ENCODE measurements at places on chromosomes 7 and 10.

DNA sequence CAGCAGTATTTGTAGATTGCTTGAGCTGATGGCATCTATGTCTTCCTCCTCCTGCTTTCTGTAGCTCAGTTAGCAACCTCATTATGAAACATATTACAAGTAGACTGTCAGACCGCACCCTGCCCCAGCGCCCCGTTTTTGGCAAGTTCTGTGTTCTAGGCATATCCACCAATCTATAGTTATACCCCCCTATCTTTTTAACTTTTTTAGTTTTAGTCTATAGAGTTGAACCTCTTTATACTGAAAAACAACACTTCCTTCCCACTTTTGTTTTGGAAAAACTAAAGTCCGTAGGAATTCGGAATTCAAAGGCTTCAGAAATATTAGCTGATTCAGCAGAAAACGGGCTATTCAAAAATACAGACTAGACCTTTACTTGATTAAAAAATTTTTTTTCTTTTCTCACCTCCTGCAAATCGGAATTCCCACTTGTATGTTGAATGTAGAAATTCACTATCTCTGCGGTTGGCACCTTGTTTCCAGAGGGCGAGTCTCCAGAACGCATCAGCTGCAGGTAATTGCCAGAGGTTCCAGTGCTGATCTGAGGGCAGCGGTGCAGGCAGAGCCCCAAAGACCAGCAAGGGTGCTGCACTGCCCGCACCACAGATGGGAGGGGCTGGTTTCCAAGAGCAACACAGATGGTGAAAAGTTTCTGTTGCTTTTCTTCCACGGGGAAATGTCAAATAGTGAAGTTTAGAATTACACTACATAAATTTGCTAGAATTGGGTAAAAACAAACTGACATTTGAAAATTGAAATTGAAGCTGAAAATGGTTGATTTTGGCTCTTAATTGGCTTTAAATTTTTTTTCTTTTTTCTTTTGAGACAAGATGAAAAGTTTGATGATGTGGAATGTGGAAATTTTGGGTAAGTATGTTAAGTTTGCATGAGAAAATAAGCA is 2.2 kb upstream of the FZD8 start:
- DNase-seq = no peak

DNA sequence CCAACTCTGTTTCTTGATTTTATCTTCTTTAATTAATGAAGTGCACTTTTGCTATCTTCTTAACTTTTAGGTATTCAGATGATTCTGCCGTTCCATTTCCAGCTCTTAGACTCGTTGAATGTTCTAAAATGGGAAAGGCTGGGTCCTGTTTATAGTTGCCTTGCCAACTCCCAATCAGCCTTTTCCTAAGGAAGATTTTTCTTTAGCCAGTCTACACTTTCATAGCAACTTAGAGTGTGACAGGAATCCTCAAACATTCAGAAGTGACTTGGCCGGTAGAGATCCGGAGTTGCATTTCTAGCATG is 23.0 kb upstream of the TRIL start:
- no peak for DNase-seq

- DNase-seq = no peak
These were observed 79.7 kb downstream of the ATE1 start for GRCh38 chr10:121848082-121848481.

DNA sequence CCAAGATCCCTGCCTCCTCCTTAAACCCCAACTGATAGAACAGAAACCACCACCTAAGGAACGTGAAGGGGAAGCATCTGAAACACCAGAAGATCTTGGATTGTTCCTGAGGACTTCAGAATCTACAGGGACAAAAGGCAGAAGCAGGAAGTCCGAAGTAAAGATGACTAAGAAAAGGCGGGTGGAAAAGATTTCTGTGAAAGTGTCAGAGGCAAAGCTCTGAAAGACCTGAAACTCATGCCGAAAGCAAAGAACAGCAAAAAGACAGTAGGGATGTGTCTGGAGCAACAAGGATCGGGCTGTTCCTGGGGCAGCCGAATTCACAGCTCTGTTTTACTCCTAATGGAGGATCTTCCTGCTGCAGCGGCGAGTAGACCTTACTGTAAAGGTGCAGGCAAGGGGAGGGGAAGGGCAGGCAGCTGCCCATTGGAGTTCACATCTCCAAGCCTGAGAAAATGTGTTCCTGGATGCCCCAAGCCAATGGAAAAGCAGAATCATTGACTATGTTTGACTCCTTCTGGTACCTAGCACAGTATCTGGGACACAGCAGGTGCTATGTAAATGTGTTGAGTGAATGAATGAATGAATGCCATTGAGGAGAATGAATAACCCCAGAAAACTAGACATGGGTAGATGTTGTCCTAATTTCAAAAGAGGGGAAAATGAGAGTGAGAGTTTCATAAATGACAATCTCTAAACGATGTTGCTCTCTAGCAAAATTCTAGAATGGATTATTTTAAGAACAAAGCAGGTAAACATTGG is 40.4 kb downstream of the PDIA4 start:
- no peak for DNase-seq

GRCh38 chr7:42074076-42074475 is 162.9 kb downstream of the GLI3 start:
- DNase-seq = no peak

Data from stimulated activated CD8-positive, alpha-beta memory T cell treated with anti-CD3 and anti-CD28 coated beads, Interleukin-12 subunit alpha, Interleukin-12 subunit beta, amount 100 ng/mL, for 1 hour (primary cell).